ENCODE measurements at places on chromosomes 13 and 19.

DNA sequence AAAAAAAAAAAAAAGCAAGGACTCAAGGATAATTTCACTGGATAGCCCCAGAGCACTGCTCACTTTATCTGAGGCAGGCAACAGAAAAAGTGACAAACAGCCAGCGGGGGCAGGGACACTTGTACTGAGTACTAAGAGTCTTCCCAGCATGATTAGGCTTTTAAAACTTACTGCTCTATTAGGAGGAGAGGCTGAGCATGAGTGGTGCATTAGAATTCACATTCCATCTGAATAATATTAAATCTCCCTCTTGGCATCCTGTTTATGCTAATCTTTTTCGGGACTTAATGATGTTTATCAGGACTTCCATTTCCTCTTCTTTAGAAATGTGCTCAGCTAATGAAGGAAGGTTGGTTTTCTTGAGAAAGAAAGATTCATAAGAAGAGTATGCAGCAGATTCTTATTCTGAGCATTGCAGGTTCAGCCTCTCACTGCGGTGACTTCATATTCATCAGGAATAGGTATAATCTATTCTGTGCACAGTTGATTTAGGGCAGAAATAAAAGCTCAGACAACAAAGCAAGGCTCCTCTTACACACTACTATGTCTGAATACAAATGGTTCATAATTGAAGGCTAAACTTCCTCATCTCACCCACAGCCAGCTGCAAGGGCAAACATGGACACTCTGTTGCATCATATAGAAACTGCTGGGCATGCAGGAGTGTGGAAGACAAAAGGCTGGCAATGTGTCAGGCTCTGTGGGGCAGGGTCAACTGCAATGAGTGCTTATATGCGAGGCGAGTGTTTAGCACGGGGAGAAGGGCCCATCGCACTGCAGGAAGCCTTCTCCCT is 107.0 kb downstream of the KL start:
- DNase-seq = no peak

- peak; percentile 66 for DNase-seq
These were observed 73.8 kb downstream of the MAP4K1 start for GRCh38 chr19:38543807-38544568.

DNA sequence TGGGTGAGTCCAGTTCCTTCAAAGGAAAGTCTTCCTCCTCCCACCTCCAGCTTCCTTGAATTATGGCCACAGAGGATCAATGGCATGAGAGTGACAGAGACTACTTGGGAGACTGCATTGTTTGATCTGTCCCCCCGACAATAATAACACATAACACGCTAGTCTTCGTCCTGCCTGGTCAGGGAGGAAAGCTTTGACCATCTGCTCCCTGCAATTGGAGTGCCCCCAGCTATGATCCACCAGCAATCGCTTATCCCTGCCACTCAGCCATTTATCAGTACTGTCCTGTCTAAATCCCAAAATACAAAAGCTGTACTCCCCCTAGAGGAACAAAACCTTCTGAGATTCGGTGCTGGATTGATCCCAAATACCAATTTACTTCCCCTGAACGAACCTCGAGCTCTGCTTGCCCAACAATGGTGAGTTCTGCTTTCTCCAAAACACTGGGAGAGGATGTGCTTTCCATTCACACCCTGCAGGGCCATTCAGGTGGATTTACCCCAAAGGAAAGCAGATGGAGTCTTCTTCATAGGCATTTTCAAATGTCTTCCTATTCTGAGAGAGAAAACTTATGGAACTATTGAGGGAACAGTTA is 466.7 kb downstream of the TSHZ3 start:
- no peak for DNase-seq

DNA sequence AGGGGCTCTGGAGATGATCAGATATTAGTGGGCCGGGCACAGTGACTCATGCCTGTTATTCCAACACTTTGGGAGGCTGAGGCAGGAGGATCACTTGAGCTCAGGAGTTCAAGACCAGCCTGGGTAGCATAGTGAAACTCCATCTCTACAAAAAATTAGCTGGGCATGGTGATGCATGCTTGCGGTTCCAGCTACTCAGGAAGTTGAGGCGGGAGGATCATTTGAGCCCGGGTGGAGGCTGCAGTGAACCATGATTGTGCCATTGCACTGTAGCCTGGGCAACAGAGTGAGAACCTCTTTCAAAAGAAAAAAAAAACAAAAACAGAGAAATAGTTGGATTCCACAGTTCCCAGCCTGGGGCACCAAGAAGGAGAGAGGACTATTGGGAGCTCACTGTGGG is 17.9 kb upstream of the SHFL start:
- no peak for DNase-seq

GRCh38 chr13:98189841-98190505 is 12.9 kb upstream of the RNF113B start:
- no peak for DNase-seq

DNA sequence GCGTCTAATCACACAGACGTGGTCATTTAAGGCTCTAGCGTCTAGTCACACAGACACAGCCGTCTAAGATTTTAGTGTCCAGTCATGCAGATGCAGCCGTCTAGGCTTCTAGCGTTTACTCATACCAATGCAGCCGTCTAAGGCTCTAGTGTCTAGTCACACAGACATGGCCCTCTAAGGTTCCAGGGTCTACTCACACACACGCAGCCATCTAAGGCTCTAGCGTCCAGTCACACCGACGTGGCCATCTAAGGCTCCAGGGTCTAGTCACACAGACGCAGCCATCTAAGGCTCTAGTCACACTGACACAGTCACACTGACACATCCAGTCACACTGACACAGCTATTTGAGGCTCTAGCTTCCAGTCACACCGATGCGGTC is 55.7 kb downstream of the KLF2 start:
- no peak for DNase-seq

DNA sequence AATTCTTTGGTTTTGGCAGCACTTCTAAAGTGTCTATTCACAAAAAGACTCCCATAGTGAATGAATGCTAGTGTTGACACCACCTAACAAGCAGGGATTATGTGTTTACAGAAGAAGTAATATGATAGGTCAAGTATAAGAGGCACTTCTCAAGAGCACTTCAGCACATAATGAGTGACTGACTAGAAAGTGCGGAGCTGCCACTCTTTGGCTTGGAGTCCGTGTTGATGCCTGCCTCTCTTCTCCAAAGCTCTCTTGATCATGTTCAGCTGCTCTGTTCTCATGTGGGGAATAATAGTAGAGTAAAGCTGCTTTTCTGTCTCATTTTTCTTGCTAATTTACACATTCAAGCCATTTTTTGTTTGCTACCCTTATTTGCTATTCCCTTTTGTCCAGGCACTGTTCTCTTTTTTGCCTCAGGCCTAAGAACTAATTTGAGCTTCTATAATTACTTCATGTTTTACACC is 22.7 kb upstream of the MAB21L1 start:
- DNase-seq = no peak

GRCh38 chr13:22703601-22704209 is 477.1 kb upstream of the SGCG start:
- no peak for DNase-seq

GRCh38 chr19:36028313-36029041 is 4.2 kb downstream of the CLIP3 start:
- peak; percentile 62 for DNase-seq

DNA sequence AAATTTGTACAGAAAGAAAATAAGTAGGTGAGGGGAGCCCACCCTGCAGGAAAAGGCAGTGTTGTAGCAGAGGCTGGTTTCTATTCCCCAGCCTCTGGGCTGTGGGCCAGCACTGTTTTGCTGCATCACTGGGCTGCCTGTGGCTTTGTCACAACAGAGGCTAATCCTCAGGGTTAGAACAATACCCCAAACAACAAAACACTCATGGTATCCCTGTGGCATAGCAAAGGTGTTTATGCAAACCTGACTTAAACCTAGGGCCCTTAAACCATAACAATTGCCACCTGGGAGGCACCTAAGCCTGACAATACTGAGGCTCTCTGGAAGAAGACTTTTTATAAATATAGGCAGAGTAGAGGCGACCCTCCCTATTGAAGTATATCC is 314.7 kb downstream of the OLFM4 start:
- no peak for DNase-seq

GRCh38 chr19:6856749-6857372 is 30.5 kb upstream of the ADGRE1 start:
- no peak for DNase-seq

- peak; percentile 79 for DNase-seq
These were observed 19.3 kb downstream of the HCN2 start for GRCh38 chr19:609004-609346.

DNA sequence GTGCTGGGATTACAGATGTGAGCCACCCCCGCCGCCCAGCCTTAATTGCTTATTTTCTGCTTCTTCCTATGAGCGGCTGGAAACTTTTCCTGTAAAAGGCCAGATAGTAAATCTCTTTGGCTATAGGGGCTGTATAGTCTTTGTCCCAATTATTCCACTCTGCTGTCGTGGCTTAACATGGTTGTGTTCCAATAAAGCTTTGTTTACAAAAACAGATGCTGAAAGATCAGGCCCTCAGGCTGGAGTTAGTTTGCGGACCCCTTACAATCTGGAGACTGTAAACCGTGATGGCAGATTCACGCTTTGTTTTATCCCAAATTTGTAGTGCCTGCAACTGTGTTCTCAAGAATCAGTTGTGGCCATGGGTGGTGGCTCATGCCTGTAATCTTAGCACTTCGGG is 10.7 kb downstream of the KCNC3 start:
- DNase-seq = no peak

DNA sequence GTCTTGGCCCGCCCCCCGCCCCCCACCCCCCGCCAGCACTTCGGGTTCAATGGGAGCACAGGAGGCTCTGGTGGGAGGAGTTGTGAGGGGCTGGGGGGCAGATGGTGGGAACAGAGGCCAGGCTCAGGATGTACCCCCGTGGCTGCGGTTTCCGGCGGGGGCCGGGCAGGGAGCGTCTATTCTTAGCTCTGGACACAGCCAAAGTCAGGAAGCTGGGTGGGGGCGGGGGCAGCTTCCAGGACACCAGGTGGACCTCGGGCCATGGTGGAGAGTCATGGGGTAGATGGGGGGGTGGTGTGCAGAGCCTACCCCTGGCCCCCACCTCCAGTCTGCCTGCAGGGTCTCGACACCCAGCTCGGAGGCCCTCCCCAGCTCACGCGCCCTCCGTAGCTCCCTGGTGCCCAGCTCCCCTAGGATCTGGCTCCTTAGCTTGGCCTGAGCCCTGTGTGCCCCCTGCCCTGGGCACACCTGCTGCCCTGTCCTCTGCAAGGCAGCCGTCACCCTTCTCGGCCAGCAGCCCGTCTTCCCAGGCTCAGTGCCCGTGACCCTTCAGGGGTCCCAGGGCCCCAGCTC is 2.2 kb upstream of the TBXA2R start:
- DNase-seq = no peak

DNA sequence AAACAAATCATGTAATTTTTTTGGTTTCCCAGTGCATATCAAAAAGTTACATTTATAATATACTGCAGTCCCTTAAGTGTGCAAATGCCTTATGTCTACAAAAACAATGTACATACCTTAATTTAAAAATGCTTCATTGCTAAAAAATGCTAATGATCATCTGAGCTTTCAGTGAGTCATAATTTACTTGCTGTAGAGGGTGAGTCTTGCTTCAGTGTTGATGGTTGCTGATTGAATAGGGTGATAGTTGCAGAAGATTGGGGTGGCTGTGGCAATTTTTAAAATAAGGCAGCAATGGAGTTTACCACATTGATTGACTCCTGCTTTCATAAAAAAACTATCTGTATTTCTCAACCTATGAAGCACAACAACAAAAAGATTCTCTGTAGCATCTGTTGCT is 613.9 kb downstream of the TBC1D4 start:
- no peak for DNase-seq

DNA sequence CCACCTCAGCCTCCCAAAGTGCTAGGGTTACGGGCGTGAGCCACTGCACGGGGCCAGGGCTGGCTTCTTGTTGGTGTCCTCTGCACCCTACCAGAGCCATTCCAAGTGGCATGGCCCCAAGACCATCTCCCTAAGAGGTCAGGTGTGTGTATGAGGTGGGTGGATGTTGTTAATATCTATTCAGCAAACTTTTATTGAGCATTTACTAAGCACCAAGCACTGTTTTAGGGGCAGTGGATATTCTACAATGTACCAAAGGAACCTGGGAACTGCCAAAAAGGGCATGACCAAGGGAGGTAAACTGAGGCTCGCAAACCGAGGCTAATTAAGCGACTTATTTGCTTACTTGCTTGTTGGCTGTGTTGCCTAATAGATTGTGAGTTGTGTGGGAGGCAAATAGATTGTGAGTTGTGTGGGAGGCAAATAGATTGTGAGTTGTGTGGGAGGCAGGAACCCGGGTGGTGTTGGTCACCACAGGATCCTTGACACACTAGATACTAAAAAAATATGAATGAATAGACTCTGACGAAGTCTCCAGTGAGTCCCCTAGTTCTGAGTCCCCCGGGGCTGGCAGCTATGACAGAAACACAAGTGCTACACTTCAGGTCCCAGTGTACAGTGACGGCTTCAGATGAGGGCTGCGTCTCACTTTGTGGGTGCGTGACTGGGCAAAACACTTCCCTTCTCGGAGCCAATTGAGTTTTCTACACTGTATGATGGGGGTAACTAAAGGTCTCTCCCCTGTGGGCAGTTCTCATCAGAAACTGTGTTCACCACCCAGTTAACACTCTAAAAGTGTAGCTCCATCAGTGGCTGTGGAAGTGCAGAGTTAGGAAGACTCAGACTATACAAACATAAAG is 5.0 kb upstream of the BICRA start:
- no peak for DNase-seq

- DNase-seq = no peak
These were observed 9.7 kb upstream of the ARHGAP45 start for GRCh38 chr19:1057176-1057855.

DNA sequence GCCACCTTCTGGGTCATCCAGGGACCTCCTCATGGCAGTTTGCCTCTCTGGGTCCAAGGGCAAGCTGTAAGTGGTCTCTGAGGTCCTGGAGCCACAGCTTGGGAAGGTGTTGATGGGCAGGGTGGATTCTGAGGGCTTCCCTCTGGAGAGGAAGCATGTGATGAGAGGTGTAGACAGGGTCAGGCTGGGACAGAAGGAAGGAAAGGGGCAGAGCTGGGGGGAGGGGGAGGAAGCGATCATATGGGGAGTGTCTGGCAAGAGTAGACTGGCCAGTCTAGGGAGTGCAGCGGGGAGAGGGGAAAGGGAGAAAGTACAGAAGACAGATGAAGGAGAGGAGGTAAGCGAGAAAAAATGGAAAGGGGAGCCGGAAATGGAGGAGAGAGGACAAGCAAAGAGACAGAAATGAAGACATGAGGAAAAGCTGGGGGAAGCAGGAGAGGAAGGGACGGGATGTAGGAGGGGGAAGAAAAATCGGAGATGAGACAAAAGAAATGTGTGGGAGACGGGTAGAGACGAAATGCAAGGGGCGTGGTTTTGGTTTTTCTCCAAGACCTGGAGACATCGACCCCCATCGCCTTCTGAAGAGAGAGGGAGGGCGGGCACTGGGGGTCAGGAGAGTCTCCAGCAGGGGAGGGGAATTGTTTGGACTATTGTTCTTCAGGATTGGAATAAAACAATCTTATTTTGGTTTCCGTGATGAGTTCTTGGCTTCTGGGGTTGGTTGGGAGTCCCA is 26.6 kb downstream of the ZSWIM9 start:
- no peak for DNase-seq

All from nucleus accumbens (tissue), 56 donors.